ENCODE measurements at places on chromosomes 6 and 20. TPM values are rescaled to one million over a fixed set of nuclear protein-coding genes. Genes with fewer than 3 reads are reported as not detected.

Gene LSM2
- 56.0 TPM for total RNA-seq

Gene TMC2
- not detected for total RNA-seq

Gene NOX3
- total RNA-seq, result not detected

Gene ZNF334
- not detected for total RNA-seq

Gene ENPP1
- total RNA-seq, result 1.0 TPM

Gene SRSF12
- total RNA-seq, result 0.80 TPM

Gene ZNF165
- total RNA-seq, result 1.3 TPM

Gene MPIG6B
- not detected for total RNA-seq

Gene BPIFB2
- total RNA-seq, result not detected

Gene SEL1L2
- total RNA-seq, result not detected

Gene TBX18
- total RNA-seq, result 18.6 TPM

Gene TMEM170B
- 1.0 TPM for total RNA-seq

Gene BCAS4
- total RNA-seq, result 35.0 TPM

Gene NOTCH4
- total RNA-seq, result 0.61 TPM

Gene KLHDC3
- total RNA-seq, result 34.3 TPM

Gene ARG1
- not detected for total RNA-seq

Gene GGTLC1
- total RNA-seq, result not detected

Gene CTAGE9
- total RNA-seq, result not detected

Gene TRIM15
- not detected for total RNA-seq

Gene PNPLA1
- not detected for total RNA-seq

Gene KCNB1
- total RNA-seq, result 0.44 TPM

Gene COL21A1
- 0.81 TPM for total RNA-seq

Gene EPB41L1
- total RNA-seq, result 63.3 TPM

Gene F13A1
- total RNA-seq, result not detected

Gene NKAPL
- not detected for total RNA-seq

Gene ELMO2
- 17.4 TPM for total RNA-seq

Gene PTCRA
- not detected for total RNA-seq

Gene SLC35F1
- total RNA-seq, result 0.01 TPM

Gene BPIFB1
- 0.14 TPM for total RNA-seq

Gene PLCB4
- 15.2 TPM for total RNA-seq

Gene PSORS1C2
- not detected for total RNA-seq

Gene CRISP3
- total RNA-seq, result not detected

Gene HSPA12B
- 0.48 TPM for total RNA-seq

Gene DSP
- total RNA-seq, result 50.1 TPM

Gene OR2W1
- total RNA-seq, result not detected

Gene HTR1B
- not detected for total RNA-seq

Gene GLP1R
- total RNA-seq, result not detected

Gene SLC22A7
- not detected for total RNA-seq

Gene TRIM40
- not detected for total RNA-seq

Gene PAQR8
- total RNA-seq, result 1.1 TPM

Gene LY6G5C
- 0.51 TPM for total RNA-seq

Gene PACRG
- not detected for total RNA-seq

Gene AGPAT4
- 4.5 TPM for total RNA-seq

Gene TSHZ2
- not detected for total RNA-seq

Gene TMEM217
- total RNA-seq, result 0.99 TPM

Gene LGSN
- 3.5 TPM for total RNA-seq

Gene GHRH
- not detected for total RNA-seq

Gene HLA-DPA1
- not detected for total RNA-seq

Gene MAP7
- total RNA-seq, result 33.6 TPM

Gene ALDH8A1
- 0.40 TPM for total RNA-seq

Gene AKAP12
- 107 TPM for total RNA-seq

Gene CYP39A1
- 0.06 TPM for total RNA-seq

Gene LHFPL5
- not detected for total RNA-seq

Gene KIF6
- 0.48 TPM for total RNA-seq

Gene OR2J1
- total RNA-seq, result not detected

Gene BTNL2
- not detected for total RNA-seq

Gene SLC24A3
- total RNA-seq, result not detected
